ENCODE measurements at places on chromosomes 13 and 19.

DNA sequence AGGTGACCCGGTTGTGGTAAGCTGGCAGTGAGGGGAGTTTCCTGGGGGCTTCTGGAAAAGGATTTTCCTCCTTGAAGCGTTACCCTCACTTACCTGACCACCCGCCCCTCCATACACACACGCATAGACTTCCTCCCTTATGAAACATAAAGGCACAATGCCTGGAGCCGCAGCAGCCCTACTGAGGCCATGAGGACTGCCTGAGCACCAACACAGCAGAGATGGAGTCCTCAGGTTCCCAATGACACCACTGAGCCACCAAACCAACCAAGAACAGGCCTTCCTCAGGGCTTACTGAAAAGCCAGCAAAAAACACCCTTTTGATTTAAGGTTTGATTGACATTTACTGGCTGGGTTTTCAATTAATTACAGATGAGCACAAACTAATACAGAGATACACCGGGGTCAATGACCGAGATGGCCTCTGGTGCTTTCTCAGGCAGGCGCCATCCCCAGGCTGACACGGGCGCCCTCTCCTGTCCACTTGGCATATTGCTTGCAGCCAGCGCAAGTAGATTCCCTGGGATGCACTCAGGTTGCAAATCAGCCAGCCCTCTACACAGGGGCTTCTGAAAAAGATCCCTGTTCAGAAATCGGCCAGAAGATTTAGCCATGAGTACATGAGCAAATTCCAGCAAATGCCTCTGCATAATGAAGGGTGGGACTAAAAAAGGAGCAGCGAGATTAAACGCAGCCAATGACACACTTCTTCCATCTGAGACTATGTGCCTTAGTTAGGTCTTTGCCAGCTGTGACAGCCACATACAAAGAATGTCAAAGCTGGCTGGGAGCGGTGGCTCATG is 14.8 kb downstream of the OPA3 start:
- no peak for DNase-seq

DNA sequence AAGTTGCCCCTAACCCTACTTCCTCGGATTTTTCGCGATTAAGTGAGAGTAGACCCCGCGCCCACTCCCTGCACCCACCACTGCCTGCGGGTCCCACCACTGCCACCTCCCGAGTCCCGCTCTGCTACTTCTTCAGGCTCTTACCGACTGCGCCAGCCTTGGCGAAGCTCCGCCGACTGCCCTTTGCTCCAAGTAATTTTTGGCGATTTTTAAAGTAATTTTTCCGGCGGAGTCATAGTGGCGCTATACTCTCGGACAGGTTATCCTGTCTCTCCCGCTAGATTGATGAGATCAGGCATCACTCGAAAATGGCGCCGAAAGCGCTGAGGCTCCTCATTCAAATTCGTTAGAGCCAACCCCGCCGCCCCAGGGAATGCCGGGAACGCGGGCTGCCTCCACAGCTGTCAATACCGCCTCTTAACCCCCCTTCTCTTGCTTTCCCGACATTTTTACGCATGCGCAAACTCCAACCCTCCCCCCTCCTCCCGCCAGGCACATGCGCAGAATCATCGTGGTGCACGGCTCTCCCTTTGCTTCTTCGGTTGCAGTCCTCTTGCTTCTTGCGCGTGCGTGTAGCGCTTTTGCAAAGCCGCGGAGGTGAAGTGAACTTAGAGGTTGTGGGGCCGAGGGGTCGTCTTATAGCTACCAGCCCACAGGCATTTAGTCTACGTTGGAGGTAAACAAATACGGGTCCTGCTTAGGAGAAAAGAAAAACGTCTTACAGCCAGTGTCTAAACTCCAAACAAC is 66.6 kb downstream of the KCNRG start:
- DNase-seq, result peak; percentile 99

- no peak for DNase-seq
Observed at GRCh38 chr19:13574933-13575332, 68.7 kb upstream of the CACNA1A start.

GRCh38 chr19:10201176-10201575 is 6.4 kb upstream of the DNMT1 start:
- no peak for DNase-seq

- peak; percentile 67 for DNase-seq
Observed at GRCh38 chr19:16026756-16027155, 49.5 kb upstream of the TPM4 start.

DNA sequence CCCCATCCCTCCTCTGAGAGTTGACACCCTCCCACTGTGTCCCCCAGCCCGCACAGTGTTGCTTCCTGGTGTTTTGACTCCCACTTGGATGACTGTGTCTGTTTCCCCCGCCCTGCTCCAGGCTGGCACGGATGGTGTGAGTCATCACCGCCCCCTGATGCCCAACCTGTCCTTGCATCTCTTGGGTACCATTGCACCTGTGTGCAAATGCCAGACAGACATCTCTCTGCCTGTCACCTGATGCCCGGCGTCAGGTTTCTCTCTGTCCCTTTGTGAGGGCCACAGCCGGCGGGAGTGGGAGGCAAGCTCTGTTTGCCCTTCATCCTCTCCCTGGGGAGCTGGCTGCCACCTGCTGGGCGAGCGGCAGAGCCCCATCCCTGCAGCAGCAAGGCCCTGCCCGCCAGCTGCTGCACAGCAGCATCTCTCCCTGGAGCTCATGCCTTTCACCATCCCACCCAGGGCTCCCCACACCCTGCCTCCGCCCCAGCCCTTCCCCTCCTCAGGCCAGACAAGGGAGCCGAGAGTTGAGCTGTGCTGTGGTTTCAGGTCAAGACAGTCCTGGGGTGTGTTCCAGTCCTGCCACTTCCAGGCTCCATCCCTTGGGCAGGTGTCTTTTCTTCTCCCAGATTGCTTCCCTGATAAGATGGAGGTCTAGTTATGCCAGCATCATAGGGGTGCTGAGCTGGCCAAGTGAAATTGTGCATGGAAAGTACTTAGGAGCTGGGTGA is 29.7 kb downstream of the NKPD1 start:
- DNase-seq, result peak; percentile 76

- DNase-seq, result no peak
Observed at GRCh38 chr13:49840266-49840665, 47.8 kb upstream of the KPNA3 start.

DNA sequence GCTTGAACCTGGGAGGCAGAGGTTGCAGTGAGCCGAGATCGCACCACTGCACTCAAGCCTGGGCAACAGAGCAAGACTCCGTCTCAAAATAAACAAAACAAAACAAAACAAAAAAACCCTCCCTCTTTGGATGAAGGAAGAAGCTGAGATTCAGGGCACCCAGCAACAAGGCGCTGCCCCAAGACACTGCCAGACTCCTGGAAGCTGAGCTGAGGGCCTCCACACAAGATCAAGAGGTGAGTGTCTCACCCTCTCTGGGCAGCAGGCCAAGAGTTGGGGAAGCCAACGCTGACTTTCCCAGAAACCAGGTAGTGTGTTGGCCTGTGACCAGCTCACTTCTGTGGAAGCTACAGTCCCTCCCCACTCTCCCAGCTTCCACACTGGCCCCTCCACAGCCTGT is 3.7 kb upstream of the TYROBP start:
- no peak for DNase-seq

- no peak for DNase-seq
Observed at GRCh38 chr19:33998302-33998701, 174.0 kb upstream of the LSM14A start.
